ENCODE measurements at places on chromosomes 4 and X. TPM values are rescaled to one million over a fixed set of nuclear protein-coding genes. Genes with fewer than 3 reads are reported as not detected.

DNA sequence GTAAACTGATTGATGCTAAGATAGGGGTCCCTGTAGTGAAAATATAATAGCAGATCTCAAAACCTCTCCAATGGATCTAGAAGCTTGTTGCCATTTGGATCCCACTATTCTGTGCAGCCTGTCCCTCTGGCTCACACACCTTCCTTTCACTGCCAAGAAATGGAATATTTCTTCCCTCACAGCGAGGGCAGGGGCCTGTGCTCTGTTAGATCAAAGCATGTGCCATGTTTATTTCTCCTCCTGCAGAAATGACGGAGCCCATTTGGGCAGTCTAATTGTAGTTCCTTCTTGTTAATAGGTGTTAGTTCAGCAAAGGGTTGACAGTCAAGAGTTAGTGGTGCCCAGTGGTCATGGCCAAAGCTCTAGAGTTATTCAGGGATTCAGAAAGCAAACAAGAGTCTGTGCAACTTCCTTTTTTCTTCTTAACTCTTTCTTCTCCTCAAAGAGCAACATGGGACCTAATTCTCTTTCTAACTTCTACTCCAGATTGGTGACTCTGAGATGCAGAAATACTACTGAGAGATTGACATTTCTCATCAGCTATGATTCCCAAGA lies 106.8 kb downstream of the STOX2 start:
- DNase-seq, result no peak

- no peak for DNase-seq
These were observed 83.0 kb upstream of the IL13RA1 start for GRCh38 chrX:118644378-118644777.

DNA sequence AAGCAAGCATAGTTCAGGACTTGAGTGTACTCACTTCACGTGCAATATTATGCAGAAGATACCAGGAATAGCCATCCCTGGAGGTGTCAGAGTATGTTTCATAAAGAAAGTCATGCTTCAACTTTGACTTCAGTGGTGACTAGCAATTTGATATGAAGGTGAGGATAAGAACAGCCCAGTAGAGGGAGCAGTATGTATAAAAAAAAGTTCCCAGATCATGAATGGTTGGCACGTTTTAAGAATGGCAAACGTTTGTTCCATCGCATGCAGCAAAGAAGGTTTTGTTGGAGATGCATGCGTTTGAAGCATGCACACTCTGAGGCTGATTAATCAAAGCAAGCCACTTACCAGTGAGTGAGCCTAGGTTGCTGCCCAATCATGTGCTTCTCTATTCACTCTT lies 33.5 kb upstream of the SLITRK4 start:
- DNase-seq, result no peak

GRCh38 chr4:78014889-78015886 lies 41.9 kb upstream of the FRAS1 start:
- no peak for DNase-seq

GRCh38 chrX:48897157-48897624 lies 377 bp downstream of the TIMM17B start:
- peak; percentile 94 for DNase-seq

DNA sequence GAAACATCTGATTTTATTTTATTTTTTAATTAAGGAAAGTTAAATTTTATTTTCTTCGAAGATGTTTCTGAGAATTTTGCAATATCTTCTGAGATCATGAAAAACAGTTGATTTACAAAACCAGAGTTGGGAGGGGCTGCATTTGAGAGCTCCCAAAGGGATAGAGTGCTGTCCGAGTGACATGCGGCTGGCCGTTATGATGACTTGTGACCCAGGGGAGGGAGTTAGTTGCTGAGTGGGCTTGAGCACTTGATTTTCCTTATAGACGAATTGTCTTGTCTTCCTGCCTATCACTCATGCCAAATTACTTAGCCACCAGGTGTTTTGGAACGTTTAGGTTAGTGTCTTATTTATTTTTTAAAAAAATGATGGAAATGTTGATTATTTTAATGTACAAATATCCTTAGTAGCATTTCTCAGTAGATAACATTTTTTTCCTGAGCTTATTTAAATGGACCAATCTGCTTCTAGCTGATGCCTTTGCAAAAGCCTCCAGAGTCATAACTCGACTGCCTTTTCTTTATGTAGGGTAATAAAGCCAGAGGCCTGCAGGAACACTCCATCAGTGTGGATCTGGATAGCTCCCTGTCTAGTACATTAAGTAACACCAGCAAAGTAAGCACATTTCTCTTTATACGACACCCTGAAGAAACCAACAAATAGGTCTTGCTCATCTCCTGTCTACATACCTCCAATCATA lies 85.2 kb downstream of the PTTG2 start:
- no peak for DNase-seq

DNA sequence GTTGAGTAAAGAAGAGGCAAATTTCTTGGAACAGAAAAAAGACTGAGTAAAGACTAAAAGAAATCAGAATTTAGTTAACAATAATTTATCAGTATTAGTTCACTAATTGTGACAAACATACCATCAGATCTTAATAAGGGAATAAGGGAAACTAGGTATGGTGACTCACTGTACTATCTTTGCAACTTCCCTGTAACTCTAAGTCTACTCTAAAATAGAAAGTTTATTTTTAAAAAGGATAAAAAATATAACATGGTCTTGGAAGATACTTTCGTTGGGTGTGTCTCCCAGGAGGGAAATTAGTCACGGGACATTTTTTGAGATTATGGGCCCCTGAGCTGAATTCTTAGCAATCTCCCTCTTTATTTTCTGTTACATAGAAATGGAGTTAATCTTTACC lies 97.3 kb downstream of the EMCN start:
- DNase-seq, result no peak

- no peak for DNase-seq
These were observed 21.8 kb upstream of the BBS12 start for GRCh38 chr4:122710434-122711308.

DNA sequence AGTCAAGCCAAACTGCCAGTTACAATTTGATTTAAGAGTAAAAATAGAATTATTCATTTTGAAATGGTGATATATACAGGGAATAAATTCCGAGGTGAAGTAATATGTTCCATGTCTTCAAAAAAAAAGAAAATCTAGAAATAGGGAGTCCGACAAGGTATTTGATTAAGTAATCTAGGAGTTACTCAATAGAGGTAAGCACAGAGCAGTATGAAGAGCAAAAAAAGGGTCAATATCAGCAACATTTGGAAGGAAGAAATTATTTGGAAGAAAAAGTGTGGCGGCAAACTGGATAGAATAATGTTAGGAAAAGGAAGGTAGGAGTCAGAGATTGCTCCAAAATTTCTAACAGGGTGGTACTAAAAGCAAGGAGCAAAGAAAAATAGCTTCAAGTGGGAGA lies 113.7 kb upstream of the BMP3 start:
- DNase-seq, result no peak

DNA sequence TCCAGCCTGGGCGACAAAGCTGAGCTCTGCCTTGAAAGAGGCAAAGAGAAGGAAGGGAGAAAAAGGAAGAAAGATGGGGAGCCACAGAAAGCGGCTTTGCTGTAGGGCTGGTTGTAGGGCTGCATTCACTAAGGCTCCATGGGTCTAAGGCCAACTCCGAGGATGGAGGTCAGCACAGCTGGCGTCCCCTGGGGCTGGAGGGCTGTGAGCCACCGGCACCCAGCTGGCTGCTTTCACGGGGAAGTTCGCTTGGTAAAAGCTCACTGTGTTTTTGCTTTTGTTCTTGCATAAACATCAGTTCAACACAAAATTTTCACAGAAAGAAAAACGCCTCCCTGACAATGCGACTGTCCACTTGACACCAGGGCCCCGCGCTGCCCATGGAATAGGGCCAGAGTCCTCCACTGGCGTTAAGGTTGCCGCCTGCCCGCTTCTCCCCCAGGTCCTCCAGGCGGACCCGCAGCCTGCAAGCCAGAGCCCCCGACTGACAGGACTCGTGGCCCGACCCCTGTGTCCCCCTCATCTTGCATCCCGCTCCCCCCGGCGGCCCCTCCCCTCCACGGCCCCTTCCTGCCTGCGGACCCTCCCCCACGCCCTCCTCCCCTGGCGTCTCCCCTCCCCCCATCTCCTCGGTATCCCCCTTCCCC lies 1.1 kb downstream of the RNF212 start:
- no peak for DNase-seq

DNA sequence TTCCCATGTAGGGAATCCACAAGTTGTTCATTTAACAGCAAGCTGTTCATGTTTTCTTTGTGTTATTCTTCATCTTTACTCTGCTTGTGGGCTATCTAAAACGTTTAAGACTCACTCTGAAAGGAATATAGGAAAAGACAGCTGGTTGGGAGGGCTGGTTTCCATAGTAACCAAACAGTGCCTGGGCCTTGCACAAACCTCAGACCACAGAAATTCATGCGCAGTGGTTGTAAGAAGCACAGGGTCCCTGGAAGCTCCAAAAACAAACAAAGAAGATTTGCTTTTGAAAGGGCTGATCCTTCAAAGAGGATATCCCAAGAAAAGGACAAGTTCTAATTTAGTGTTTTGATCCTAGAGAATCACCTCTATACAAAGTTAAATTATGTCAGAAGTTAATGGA lies 7.8 kb downstream of the SERTM2 start:
- no peak for DNase-seq

DNA sequence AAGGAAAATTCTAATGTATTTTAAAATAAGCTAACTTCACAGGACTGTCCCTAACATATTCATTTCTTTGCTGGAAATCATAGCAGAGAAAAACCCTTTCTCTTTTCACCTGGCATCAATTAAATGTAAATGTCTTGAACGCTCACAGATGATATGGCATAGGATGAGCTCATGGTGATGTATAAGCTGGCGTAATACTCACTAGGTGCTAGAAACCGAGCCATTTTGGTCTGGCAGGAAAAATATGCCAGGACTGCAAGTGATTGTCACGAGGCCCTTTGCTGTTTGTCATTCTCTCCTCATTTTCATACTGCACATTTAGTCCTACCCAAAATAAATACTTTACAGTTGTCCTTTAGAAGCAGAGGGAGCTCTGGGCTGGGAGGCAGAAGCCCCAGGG lies 222.7 kb upstream of the LNX1 start:
- DNase-seq, result no peak

- no peak for DNase-seq
These were observed 124.4 kb downstream of the NBDY start for GRCh38 chrX:56853436-56853835.

DNA sequence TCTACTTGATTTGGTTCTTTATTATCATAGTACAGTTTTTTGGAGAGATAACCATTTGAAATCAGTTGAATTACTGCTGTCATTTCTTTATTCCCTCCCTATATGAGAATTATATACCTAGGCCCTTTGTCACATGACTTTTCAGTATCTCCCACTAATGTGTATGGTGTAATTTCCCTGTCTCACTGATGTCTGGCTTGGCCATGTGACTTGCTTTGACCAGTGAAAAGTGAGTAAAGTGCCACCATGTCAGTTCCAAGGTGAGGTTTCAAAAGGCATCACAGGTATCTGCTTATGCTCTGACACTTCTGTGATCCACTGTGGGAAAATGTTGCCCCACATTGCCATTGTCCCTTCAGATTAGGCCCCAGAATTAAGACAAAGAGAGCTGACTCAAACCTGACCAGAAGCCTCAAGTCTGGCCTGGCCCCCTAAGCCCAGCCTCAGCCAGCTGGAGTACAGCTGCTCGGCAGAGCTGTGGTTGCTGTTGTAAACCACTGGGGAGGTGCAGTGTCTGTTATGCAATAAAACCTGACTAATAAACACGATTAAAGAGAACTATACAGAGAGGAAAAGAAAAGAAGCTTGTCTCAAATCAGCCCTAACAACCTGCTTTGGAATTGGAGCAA lies 27.5 kb downstream of the SETD7 start:
- DNase-seq, result no peak

GRCh38 chr4:75698162-75698962 lies 25.2 kb upstream of the G3BP2 start:
- DNase-seq, result no peak

DNA sequence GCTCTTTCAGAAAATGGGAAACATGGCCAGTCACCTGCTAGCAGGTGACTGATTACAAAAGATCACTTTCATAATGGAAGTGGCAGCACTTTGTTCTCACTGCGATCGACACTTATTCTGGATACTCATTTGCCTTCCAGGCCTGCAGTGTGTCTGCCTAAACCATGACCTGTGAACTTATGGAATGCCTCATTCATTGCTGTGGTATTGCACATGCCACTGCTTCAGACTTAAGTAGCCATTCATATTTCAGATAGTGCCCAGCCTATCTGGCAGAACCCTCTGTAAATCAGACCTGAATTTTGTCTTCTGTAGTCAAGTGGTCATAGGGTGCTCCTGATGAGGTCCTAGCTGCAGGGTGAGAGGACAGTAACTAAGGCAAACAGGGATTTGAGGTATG lies 23.3 kb upstream of the MGST2 start:
- DNase-seq, result no peak

- DNase-seq, result no peak
These were observed 372.6 kb downstream of the FBXO8 start for GRCh38 chr4:173910891-173911290.

DNA sequence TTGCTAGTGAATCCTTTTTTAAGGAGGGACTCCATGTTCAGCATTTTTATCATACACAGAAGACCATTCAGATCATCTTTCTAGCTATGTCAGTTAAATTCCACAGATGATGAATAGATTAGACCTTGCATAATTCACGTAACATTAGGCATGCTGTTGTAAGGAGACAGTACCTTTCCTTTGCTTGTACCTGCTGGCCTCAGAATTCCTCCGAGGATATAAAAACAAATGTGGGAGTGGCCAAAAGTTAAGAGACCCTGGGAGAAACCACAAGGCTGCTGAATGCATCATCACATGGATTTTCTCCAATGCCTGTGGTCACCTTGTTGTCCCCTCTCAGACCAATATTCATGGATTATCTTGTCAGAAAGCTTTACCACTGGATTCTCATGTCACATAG lies 201.4 kb downstream of the MAGEB17 start:
- no peak for DNase-seq

GRCh38 chr4:184575306-184575705 lies 73.9 kb downstream of the CASP3 start:
- no peak for DNase-seq

GRCh38 chrX:41067721-41068120 lies 17.5 kb upstream of the USP9X start:
- DNase-seq, result no peak

The TRIM60 gene
- total RNA-seq, result not detected

The HGFAC gene
- 0.47 TPM for total RNA-seq

The GAGE12F gene
- total RNA-seq, result not detected

The CD40LG gene
- not detected for total RNA-seq

The STS gene
- total RNA-seq, result 6.6 TPM

The LDOC1 gene
- 54.5 TPM for total RNA-seq

The RAB39B gene
- total RNA-seq, result 4.8 TPM

The RGN gene
- total RNA-seq, result 4.8 TPM

The SCARB2 gene
- total RNA-seq, result 72.7 TPM

The DAPP1 gene
- not detected for total RNA-seq

The ZNF275 gene
- total RNA-seq, result 13.9 TPM

The S100P gene
- total RNA-seq, result not detected

The TMPRSS11A gene
- total RNA-seq, result not detected

The CXCL11 gene
- not detected for total RNA-seq

The AKAP14 gene
- total RNA-seq, result 0.29 TPM

The ERAS gene
- total RNA-seq, result not detected

All from endodermal cell (in vitro differentiated cells).